Activated CD4-positive, alpha-beta memory T cell treated with anti-CD3 and anti-CD28 coated beads, Interleukin-2, amount 10 ng/mL, durations not matched to agents 7 days and 5 days (primary cell): ENCODE measurements at places on chromosomes 5 and 9.

DNA sequence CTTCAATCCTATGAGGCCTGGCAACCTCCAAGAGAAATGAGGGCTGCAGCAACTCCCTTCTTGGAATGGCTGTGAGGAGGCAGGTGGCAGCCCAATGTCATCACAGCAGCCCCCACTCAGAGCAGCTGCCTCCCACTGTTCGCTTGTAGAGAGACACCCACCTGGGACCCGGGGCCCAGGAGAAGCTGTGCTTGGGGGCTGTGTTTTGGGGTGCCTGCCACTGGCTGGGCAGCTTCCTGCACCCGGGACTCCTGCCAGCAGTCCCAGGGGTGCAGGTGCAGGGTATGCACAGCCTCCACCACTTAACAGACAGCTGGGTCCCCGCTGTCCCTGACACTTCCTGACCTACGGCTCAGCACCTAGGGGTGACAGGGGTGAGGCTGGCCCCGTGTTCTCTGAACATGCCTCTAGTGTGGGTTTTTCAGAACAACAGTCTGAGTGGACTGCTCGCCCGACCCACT lies 26.2 kb downstream of the NIPAL4 start:
- DNase-seq = no peak

DNA sequence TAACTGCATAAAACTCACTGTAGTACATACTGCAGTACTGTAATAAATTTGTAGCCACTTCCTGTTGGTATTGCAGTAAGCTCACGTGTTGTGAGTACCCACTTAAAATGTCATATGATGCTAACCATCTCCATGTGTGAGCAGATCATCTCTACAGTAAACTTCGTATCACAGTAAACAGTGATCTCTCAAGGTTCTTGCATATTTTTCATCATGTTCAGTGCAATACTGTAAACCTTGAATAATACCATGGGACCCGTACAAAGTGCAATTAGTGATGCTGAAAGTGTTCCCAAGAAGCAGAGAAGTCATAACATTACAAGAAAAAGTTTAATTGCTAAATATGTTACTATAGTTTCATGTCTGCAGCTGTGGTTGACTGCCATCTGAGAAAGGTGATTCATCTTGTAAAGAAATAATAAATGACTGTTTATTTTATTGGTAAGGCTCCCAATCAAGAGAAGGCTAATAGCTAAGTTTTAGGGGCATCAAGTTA lies 253.8 kb upstream of the POU5F2 start:
- DNase-seq = no peak

DNA sequence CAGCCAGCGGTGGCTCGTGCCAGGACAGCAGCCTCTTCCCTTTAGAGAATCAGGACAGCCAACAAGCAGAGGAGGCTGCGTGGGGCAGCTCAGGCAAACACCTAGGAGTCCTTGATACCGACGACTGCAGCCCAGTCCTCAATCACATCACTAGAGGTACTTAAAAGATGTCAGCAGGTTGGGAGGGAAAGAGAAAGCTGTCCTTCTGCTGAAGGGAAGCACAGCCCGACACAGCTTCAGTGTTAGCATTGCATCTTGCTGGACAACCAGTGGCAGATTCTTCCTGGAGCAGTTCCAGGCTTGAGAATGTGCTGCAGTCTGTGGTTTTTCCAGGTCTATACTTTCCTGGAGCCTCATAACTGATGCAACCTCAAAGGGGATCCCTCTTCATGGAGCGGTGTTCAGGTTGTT lies 230.5 kb downstream of the SYK start:
- no peak for DNase-seq

DNA sequence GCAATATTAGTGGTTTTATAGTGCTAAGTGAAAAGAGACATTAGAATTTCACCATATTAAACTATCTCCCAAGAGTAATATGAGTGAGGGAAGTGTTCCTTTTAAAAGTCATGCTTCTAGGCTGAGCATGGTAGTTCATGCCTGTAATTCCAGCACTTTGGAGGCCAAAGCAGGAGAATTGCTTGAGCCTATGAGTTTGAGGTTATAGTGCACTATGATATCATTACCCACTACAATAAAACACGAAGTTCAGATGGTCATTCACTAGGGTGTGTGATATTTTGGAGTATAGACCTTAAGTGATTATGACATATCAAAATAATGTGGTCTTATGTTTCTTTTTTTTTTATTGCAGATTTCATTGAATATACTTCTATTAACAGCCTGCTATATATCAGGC lies 6.7 kb downstream of the KIF2A start:
- DNase-seq = no peak

- no peak for DNase-seq
Measured at GRCh38 chr5:119470105-119470763, 17.9 kb downstream of the HSD17B4 start.

DNA sequence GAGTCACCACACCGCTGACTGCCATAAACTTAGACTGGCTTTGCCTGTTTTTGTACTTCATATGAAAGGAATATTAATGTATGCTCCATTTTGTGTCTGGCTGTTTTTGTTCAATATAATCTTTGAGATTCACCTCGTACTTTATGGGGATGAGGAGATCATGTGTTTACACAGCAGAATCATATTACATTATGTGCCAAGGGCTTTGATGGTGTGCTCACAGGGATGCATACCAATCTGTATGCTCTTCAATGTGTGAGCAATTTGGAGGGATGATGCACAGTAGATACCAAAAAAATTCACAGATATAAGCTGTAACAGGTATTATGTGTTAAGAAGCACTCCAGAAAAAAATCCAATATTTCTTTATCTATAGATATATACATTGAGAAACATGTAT lies 113.7 kb downstream of the GABRB2 start:
- no peak for DNase-seq
